ENCODE measurements at places on chromosomes 1 and 21.

DNA sequence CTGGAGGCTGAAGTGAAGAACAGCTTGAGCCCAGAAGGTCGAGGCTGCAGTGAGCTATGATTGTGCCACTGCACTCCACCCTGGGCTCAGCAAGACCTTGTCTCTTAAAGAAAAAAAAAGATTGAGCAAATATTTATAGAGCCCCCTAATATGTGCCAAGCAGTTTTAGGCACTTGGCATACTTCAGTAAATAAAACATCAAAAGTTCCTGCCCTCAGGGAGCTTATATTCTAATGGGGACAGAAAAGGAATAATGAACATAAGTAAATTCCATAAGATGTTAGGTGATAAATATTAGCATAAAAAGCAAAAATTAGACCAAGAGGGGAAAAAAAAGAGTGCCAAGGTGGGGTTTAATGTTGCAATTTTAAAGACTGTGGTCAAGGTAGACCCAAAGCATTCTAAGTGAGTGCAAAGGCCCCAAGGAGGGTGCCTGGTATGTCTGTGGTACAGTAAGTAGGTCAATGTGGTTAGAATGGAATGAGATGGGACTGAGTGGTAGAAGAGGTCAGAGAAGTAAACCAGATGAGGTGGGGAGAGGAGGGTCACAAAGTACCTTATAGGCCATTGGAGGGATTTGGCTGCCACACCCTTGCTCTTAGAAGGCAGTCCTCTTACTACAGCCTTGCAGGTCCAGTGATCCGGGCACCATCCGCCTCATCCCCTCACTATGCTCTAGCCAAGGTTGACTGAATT, 2.2 kb upstream of the TOE1 start:
- H3K4me3 ChIP-seq: peak overlapping the region; percentile 69
- DNase-seq: no peak
- peaks cover 29% of the 10 kb centered on the region for H3K36me3 ChIP-seq
- H3K27ac ChIP-seq: peak overlapping the region; percentile 54

GRCh38 chr1:30890502-30891226, 17.9 kb downstream of the SDC3 start:
- H3K27me3 ChIP-seq: no peaks in the 10 kb centered on the region
- H3K4me3 ChIP-seq: no peak overlapping the region
- no peaks in the 10 kb centered on the region for H3K36me3 ChIP-seq
- no peak for DNase-seq

GRCh38 chr1:97365026-97365425, 555.8 kb downstream of the DPYD start:
- DNase-seq: no peak
- no peaks in the 10 kb centered on the region for H3K27me3 ChIP-seq
- H3K4me1 ChIP-seq: no peaks in the 10 kb centered on the region
- no peak overlapping the region for H3K27ac ChIP-seq
- no peaks in the 10 kb centered on the region for H3K36me3 ChIP-seq

DNA sequence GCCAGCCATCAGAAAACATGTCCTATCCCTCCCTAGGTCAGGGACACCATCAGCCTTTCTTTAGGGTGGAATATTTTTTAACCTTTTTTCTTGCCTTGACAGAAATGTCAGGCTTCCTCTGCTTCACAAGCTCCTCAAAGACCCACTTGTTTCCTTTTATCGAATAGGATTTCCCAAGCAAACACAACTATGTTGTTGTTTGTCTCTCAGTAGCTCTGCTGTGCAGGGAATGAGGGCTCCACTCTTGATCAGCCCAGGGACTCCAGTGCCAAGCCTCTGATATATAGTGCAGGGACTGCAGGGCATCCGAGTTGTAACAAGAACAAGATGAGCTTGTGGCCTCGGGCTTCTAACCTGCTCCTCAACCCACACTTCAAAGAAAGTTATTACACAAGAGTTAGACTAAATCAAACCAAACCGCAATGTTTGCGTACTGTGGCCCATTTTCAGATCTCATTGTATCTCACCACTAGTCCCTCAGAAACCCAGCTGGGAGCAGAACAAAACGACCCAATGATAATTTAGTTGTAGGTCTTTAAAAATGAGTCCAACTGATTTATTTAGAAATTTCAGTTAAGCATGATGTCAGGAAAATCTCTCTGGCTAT, 108.1 kb downstream of the ATG4C start:
- no peak overlapping the region for H3K4me3 ChIP-seq
- peaks cover 25% of the 10 kb centered on the region for H3K27me3 ChIP-seq
- no peak overlapping the region for H3K27ac ChIP-seq
- no peaks in the 10 kb centered on the region for H3K36me3 ChIP-seq
- DNase-seq: no peak

DNA sequence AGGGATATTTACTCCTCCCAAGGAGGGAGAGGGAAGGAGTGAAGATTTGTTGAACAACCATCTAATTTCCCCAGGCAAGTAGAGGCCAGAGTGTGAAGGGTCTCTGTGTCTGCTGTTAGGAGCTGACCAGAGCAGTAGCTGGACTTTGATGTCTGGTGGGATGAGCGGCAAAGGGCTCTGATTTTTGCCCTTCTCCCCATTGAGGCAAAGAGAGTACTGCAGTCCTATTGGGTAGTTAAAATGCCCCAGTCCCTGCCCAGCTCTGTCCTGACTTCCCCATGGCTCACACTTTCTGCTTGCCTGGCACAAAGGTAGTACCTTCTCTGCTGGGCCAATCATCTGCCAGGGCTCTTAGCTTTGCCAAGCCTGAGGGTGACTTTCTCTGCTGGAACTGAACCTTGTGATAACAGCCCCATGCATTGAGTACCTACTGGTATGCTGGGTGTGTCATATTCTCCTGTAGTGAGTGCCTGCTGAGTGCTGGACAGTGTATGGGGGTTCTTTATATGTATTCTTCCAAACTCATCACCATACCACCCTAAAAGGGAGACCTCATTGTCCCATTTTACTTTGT, 64.0 kb upstream of the SELENON start:
- no peaks in the 10 kb centered on the region for H3K36me3 ChIP-seq
- H3K27ac ChIP-seq: no peak overlapping the region
- peaks cover 9% of the 10 kb centered on the region for H3K27me3 ChIP-seq
- no peak for DNase-seq

GRCh38 chr21:32544697-32545096, 40.6 kb downstream of the TCP10L start:
- no peaks in the 10 kb centered on the region for H3K36me3 ChIP-seq
- H3K4me3 ChIP-seq: no peak overlapping the region
- DNase-seq: no peak
- no peaks in the 10 kb centered on the region for H3K27me3 ChIP-seq

GRCh38 chr1:36436821-36437220, 13.4 kb downstream of the OSCP1 start:
- no peak for DNase-seq
- peaks cover 17% of the 10 kb centered on the region for H3K36me3 ChIP-seq
- H3K4me3 ChIP-seq: peak overlapping the region; percentile 74
- peak overlapping the region; percentile 98 for H3K27ac ChIP-seq
- H3K4me1 ChIP-seq: peaks cover 18% of the 10 kb centered on the region
- H3K27me3 ChIP-seq: no peaks in the 10 kb centered on the region

DNA sequence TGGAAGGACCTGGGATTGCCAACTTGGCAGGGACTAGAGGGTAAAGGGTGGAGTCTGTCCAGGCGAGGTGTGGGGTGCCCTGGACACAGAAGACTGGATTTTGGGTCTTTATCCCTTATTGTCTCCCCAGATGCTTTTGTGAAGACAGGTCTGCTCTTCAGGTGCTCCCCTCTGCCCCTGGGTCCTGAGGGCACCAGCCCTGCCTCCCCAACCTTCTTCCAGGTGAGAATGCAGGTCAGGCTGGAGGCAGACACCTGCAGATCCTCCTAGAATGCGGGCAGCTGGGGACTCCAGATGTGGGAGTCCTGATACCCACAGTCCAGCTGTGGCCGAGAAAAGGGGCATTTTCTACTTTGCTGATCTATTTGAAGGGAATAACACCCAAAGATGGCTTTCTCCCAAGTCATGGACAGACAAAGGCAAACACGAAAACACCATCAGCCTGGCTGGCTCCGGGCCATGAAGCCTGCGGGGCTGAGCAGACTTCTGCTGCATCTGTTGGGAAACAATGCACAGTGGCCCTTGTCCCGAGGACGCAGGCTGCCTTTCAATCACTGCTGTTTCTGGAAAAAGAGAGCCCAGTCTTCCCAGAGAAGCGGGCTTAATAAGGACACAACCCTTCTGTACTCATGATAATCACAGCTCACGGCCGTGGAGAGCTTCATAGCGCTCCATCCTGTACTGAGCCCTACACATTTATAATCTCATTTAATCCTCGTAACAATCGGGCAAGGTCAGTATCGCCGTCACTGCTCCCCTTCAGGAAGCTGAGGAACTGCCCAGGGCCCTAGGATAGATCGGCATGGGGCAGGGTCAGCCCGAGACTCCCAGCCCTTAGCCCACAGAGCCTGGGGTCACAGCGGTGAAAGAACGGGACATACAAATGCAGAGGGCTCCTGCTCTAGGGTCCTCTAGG, 62.0 kb upstream of the ABCG1 start:
- DNase-seq: peak; percentile 64
- H3K27ac ChIP-seq: no peak overlapping the region
- peaks cover 30% of the 10 kb centered on the region for H3K4me1 ChIP-seq
- H3K27me3 ChIP-seq: no peaks in the 10 kb centered on the region
- no peaks in the 10 kb centered on the region for H3K36me3 ChIP-seq

- H3K27me3 ChIP-seq: peaks cover 4% of the 10 kb centered on the region
- DNase-seq: no peak
- peaks cover 28% of the 10 kb centered on the region for H3K4me1 ChIP-seq
Measured at GRCh38 chr21:43364851-43365424, 62.0 kb downstream of the SIK1 start.

- no peak overlapping the region for H3K27ac ChIP-seq
- no peaks in the 10 kb centered on the region for H3K27me3 ChIP-seq
- H3K4me1 ChIP-seq: peaks cover 9% of the 10 kb centered on the region
- H3K4me3 ChIP-seq: no peak overlapping the region
- no peak for DNase-seq
Measured at GRCh38 chr1:117008656-117009055, 7.1 kb downstream of the CD101 start.

- no peak overlapping the region for H3K4me3 ChIP-seq
- H3K36me3 ChIP-seq: no peaks in the 10 kb centered on the region
- peaks cover 32% of the 10 kb centered on the region for H3K4me1 ChIP-seq
- H3K27me3 ChIP-seq: no peaks in the 10 kb centered on the region
- no peak for DNase-seq
Measured at GRCh38 chr1:28899267-28899666, 15.1 kb upstream of the EPB41 start.

- H3K27ac ChIP-seq: no peak overlapping the region
- no peaks in the 10 kb centered on the region for H3K27me3 ChIP-seq
- no peak overlapping the region for H3K4me3 ChIP-seq
- H3K36me3 ChIP-seq: no peaks in the 10 kb centered on the region
Measured at GRCh38 chr1:43870306-43870705, 63.3 kb upstream of the ARTN start.

- H3K27me3 ChIP-seq: peaks cover 77% of the 10 kb centered on the region
- H3K4me1 ChIP-seq: no peaks in the 10 kb centered on the region
- no peak overlapping the region for H3K4me3 ChIP-seq
- DNase-seq: no peak
Measured at GRCh38 chr1:220917535-220918209, 38.4 kb downstream of the HLX start.

DNA sequence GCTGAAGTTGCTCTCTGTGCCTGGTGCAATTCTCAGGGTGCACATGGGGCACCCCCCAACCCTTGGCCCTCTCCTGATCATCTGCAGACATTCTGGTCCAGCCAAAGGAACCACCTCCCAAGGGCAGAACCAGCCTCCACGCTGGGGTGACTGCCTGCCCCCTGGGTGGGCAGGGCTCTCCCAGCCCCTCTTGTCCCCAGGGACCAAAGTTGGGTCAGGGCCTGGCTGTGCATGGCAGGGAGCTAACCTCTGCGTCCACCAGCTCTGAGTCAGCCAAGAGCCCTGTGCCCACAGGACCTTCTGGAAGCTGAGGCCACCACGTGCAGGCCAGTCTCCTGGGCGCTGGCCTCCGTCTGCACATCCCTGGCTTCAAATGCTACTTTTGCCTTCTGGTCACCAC, 101.9 kb downstream of the SIK1 start:
- H3K36me3 ChIP-seq: no peaks in the 10 kb centered on the region
- H3K4me3 ChIP-seq: no peak overlapping the region
- no peak for DNase-seq

DNA sequence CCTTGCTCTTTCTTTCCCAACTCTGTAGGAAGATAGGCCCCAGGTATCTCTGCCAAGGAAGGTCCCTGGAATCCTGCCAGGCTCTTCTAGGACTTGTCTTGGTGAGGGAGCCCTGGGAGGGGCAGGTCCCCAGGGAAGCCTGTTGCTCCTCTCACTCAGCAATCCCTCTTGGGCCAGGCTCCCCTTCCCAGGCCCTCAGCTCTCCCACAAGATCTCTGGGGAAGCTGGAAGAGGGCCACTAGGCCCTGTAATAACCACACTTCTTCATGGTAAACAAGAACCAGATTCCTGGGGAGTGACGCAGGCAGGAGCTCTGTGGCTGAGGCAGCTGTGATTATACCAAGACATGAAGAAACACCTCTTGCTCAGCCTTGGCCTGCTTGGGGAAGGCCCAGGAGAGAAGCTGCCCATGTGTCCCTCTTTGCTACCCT, 9.9 kb upstream of the MAPKAPK2 start:
- no peak overlapping the region for H3K27ac ChIP-seq
- DNase-seq: no peak
- no peak overlapping the region for H3K4me3 ChIP-seq
- no peaks in the 10 kb centered on the region for H3K36me3 ChIP-seq
- H3K27me3 ChIP-seq: peaks cover 10% of the 10 kb centered on the region

DNA sequence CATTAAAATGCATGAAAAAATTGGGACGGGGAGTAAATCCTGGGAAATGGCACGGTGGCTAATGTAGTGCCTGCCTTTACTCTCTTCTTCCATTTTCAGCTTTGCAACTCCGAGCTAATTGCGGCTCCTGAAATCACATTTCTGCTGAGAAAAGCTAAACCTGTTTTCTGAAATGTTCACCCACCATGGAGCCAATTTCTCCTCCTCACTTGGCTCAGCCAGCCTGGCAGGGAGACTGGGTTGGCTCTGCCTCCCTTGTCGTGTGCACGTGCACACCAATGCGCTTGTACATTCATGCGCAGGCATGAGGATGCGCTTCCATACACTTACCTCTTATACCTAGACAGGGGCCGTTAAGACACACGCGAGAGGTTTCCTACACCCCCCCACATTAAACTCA, 165.4 kb downstream of the PLXNA2 start:
- H3K27me3 ChIP-seq: no peaks in the 10 kb centered on the region
- peaks cover 38% of the 10 kb centered on the region for H3K36me3 ChIP-seq
- H3K4me3 ChIP-seq: peak overlapping the region; percentile 65
